ENCODE measurements at places on chromosomes 13 and 19.
A peak's percentile ranks its signal among the peaks of the same experiment; 100 is the strongest.

DNA sequence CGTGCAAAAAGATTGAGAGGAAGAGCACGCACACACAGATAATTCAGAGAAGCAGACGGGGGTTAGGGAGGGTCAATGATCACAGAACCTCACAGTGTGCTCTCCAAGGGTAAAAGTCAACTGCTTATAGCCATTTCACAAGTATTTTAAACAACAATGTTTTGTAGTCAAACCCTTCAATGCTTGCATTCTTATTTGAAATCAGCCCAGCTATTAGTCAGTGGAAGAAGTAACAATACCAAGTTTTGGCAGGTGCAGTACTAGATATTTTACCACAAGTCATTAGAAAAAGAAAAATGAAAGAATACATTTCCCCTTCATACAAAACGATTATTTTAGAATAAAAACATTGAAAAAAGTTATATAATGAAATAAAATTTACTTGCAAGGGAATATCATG lies 2.6 kb downstream of the CSNK1A1L start:
- no peak for DNase-seq

DNA sequence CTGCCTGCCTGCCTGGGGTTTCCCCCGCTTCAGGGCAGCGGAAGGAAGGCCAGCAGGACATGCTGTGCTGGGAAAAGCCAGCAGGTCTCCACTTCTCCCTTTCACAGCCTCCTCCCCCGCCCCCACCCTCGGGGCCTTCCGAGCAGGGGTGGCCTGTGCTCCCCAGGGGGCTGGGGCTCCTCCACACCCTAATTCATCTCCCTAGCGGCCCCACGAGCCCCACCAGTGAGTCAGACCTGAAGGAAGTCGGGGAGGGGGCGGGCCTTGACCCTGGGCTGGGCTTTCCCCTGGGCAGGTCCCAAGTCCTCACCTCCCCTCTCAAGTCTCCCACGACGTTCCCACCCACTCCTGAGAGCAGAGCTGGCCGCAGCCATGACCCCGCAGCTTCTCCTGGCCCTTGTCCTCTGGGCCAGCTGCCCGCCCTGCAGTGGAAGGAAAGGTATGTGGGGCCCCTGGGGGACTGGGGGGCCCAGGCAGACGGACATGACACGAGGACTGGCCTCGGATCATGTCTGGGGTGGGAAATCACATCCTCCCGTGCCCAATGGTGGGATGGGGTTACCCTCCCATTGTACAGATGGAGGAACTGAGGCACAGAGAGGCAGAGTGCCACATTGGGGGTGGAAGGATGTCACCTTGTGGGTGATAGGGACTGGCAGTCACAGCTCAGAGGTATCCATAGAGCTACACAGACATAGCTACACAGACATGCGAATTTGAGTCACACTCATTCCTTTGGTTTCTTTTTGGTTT lies at the start of gene EBI3:
Gene EBI3, plus strand, starts transcription at position 345 of the 753 bp plus-strand sequence. Its CDS starts 28 bp downstream, at position 373.
- DNase-seq, result peak; percentile 36

GRCh38 chr13:99830931-99831330 lies 140.6 kb downstream of the ZIC5 start:
- DNase-seq, result no peak

GRCh38 chr13:73521985-73522524 lies 463.2 kb downstream of the KLF5 start:
- DNase-seq, result no peak

GRCh38 chr13:30033681-30034457 lies 183.5 kb upstream of the UBL3 start:
- peak; percentile 85 for DNase-seq

GRCh38 chr19:31214086-31214485 lies 135.2 kb downstream of the TSHZ3 start:
- DNase-seq, result peak; percentile 99

GRCh38 chr19:51664997-51665396 lies 18.4 kb upstream of the SIGLEC14 start:
- DNase-seq, result no peak

DNA sequence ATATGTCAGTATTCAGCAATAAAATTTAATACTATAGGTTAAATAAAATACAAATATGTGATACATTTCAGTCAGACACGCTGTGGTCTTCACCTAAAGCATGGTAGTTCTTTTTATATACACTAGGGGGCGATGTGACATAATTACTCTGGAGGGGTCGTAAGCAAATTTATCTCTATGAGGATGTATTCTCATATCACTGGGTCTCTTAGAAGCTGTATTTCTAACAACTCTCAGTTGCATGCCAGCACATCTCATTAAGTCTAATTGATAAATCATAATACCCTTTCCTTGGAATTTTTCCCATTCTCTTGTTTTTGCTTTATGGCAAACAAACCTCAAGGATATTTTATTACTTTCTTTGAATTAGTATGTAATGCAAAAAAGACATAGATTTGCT lies 3.9 kb upstream of the PCDH17 start:
- DNase-seq, result peak; percentile 1

DNA sequence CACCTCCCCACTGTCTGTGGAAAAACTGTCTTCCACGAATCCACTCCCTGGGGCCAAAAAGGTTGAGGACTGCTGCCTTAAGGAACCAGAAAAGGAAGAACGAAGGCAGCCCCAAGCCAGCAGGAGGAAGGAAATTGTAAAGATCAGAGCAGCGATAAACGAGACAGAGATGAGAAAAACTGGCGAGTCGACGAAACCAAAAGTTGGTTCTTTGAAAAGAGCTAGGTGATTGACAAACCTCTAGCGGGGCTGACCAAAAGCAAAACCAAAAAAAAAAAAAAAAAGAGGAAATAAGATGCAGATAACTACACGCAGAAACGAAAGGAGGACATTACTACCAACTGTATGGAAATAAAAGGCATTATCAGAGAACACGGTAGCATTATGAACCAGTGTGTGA lies 76.9 kb downstream of the GADD45B start:
- DNase-seq, result no peak

- no peak for DNase-seq
Measured at GRCh38 chr13:40148101-40148500, 492.6 kb downstream of the COG6 start.

GRCh38 chr13:46607768-46608564 lies 55.0 kb downstream of the LRCH1 start:
- DNase-seq, result no peak

GRCh38 chr13:102440259-102440936 lies 38.5 kb upstream of the FGF14 start:
- DNase-seq, result no peak

DNA sequence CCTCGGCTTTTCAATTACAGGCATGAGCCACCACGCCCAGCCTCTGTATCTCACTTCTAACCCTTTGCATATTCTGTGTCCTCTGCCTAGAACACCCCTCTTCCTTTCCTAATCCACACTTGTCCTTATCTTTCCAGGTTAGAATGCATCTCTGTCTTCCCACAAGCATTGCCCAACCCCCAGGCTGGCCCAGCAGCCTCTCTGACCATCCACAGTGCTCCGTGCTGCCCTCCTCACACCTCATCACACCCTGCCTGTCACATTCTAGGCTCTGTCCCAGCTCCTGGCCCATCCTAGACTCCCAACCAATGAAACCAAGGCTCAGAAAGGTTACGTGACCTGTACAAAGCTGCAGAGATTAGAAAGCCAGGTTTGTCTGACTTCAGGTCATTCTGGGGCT lies 11.3 kb downstream of the JAK3 start:
- DNase-seq, result no peak

GRCh38 chr13:109625156-109625555 lies 161.2 kb downstream of the IRS2 start:
- DNase-seq, result no peak

DNA sequence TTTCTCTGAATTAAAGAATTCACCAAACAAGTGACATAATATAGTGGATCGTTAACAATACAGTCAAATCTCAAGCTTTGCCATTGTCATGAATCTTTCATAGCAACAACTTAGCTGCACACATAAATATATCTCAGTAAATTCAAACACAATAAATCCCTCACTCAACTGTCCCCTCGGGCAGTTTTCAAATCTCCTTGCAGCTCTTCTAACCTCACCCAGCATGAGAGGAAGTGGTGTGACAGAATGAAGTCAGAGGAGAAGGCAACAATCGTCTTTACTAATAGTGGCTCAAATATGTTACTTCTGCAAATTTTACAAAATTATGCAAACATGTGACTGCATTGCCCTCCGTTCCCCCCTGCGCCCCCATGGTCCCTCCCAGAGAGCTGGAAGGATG lies 148.2 kb downstream of the RAP2A start:
- no peak for DNase-seq

GRCh38 chr13:72953391-72953965 lies 105.3 kb upstream of the KLF5 start:
- DNase-seq, result no peak

GRCh38 chr13:50580684-50581305 lies 262.7 kb downstream of the DLEU7 start:
- DNase-seq, result peak; percentile 42

GRCh38 chr19:50745221-50745620 lies 22.1 kb downstream of the CLEC11A start:
- DNase-seq, result no peak

Data from foreskin fibroblast (primary cell).